ENCODE measurements at places on chromosomes 5 and 9.

GRCh38 chr5:38536968-38537367, 19.5 kb downstream of the LIFR start:
- no peak for DNase-seq

GRCh38 chr5:610744-611730, 1.1 kb upstream of the CEP72 start:
- DNase-seq: no peak

DNA sequence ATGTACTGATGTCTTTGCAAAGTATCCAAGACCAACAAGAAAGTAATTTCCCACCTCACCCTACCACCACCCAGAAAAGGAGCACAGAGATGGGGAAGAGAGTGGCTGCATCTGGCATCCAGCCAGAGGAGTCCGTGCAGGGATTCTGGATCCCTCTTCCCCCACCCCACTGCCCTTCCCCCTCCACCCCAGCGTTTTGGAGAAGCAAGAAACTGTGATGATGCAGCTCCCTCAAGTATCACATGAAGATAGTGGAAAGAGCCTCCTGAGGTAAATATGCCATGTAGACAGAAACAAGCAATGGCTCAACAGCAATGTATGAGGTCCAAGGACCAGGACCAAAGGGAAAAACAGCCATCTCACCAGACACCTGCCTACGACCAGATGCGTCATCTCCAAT, 153.8 kb downstream of the DEPDC1B start:
- DNase-seq: no peak

- no peak for DNase-seq
Measured at GRCh38 chr9:129237164-129237611, 59.1 kb upstream of the IER5L start.

- no peak for DNase-seq
Measured at GRCh38 chr9:90105773-90106172, 501.0 kb downstream of the GADD45G start.

GRCh38 chr5:129041196-129041881, 53.2 kb upstream of the ISOC1 start:
- DNase-seq: no peak

DNA sequence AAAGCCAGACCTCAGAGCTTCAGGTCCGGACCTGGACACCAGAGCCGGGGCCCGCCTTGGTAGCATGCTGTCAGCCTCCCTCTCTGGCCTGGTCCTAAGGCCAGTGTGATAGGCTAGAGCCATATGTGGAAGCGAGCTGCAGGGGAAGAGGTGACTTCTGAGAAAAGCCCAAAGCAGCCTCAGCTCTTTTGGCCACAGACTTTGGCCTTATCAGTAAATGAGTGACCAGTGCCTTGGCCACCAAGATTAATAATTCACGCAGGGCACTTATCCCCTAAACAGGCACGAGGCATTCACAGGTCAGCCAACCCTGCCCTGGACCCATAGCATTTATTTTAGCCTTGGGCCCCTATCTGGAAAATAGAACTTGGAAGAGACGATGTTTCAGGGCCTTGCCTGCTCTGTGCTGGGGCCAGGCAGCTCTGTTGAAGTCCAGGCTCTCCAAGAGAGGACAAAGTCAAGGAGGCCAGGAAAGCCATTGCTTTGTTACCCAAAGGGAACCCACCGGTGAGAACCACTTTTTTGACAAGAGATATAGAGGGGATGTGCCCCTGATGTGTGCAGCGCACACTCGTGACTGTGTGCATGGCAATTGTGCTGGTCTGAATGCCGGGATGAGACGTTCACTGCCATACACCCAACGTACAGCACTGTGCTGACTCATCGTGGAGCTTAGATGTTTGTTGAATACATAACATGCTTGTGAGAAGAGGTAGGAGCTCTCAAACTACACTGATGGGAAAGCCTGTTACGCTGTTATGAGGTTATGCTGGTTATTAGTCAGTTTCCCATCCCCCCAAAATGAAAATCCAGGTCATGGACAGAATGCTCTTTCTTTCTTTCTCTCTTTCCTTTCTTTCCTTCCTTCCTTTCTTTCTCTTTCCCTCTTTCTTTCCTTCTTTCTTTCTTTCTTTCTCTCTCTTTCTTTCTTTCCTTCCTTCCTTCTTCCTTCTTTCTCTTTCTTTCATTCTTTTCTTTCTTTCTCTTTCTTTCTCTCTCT, 5.0 kb upstream of the SLC34A1 start:
- DNase-seq: no peak

- DNase-seq: no peak
Measured at GRCh38 chr5:144198386-144198785, 27.7 kb downstream of the KCTD16 start.

- peak; percentile 82 for DNase-seq
Measured at GRCh38 chr5:139273572-139274289, 19.8 kb upstream of the MATR3 start.

- DNase-seq: no peak
Measured at GRCh38 chr9:26662476-26662875, 230.1 kb downstream of the CAAP1 start.

DNA sequence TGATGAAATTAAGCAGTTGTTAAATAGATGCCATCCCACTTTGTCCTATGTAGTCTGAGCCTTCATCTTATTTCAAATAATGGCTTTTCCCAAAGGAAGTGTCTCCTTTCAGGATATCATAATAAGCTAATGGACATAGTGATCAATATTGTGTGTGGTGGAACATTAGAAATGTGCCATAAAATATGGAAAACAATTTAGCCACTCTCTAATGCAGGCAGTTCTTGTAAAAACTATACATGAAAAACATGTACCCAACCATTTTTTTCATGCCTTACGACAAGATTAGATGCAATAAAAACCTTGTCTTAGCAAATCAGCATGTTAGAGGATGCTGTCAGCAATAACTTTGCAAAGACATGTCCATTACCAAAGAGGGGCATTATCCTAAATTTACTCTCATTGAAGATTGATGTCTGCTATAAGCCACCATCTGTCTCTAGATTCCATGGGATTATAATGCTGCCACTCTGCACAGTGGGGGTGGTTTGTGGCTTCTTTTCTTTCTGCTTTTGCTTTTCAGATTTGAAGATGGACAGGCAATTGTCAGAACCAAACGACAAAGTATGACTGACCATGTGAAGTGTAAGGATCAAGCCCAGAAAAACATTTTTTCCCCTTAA, 724.0 kb upstream of the ZNF608 start:
- DNase-seq: no peak

DNA sequence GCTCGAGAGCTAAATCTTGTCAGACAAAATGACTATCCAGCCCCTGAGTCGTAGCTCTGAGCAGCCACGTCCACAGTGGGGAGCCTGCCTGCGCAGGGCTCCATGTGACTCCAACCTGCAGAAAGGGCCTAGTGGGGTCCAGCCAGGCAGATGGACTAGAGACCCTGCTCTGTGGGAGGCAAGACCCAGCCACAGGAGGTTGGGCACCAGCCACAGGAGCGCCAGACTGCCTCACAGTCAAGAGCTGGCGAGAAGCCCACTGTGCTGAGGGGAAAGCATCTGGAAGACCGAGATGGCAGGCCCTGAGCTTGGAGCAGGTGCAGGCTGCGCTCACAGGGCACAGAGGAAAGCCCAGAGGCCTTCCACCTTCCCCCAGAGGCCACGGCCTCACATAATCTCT, 61.4 kb downstream of the C5orf15 start:
- no peak for DNase-seq

DNA sequence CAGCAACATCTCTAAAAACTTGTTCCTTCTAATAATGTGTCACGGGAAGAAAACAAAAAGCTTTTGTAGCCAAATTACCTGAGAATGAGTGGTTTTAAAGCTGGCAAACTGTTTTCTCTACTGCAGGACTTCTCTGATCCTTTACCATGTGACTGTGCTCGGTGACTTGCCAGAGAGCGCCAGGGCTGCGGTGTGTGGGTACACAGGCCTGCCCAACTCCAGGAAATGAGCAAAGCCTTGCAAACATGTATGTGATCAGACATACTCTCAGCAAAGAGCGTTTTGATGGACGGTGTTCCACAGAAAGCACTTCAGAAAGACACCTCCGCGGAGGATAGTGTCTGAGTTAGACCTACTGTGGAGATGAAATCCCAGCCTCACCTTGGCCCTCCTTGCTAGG, 157.3 kb downstream of the SPOCK1 start:
- no peak for DNase-seq

DNA sequence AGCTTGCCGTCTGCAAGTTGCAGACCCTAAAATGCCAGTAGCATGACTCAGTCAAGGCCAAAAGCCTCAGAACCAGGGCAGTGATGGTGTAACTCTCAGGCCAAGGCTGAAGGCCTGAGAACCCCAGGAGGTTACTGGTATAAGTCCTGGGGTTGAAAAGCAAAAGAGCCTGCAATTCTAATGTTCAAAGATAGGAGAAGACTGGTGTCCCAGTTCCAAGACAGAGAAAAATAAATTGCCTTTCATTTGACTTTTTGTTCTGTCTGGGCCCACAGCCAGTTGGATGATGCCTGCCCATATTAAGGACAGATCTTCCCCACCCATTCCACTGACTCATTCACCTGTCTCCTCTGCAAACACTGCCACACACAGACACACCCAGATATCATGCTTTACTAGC, 673.2 kb downstream of the CDH18 start:
- DNase-seq: no peak

- no peak for DNase-seq
Measured at GRCh38 chr5:56413546-56413945, 180.4 kb upstream of the ANKRD55 start.

GRCh38 chr9:37732952-37733351, 20.7 kb upstream of the TRMT10B start:
- no peak for DNase-seq

- DNase-seq: no peak
Measured at GRCh38 chr9:123834889-123835562, 94.9 kb downstream of the DENND1A start.

DNA sequence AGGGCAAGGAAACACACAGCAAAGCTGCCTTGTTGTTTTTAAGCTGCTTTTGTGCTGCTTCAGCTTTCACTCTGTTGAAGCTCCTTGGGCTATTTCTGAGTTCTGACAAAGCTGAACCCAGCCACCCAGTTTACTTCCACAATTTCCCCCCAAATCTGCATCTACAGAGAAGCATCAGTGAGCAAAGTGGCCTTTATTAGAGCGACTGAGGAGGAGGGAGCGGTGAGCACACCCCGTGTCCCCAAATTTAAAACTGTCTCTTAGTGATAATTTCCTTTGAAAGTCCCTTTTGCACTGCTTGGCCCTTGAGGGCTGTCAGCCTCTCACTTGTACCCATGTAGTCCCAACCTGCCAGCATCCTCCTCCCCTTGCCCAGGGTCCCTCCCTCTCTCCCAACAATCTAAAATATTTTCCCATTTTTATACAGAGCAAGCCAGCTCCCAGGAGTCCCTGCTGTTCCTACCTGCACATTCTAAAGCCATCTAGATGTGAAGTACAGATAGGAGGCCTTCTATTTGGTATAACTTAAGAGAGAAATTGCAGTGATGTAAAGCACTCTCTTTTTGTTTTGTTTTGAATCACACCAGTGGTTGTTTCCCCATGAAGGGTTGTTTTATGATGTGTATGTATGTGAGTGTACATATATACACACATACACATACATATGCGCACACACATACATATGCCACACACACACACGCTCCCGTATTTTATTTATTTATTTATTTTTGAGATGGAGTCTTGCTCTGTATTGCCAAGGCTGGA, 313.5 kb downstream of the TLE4 start:
- DNase-seq: no peak

GRCh38 chr5:133386662-133387061, 225.7 kb downstream of the FSTL4 start:
- no peak for DNase-seq

GRCh38 chr5:165296401-165297130, 1791.1 kb downstream of the MAT2B start:
- DNase-seq: no peak

DNA sequence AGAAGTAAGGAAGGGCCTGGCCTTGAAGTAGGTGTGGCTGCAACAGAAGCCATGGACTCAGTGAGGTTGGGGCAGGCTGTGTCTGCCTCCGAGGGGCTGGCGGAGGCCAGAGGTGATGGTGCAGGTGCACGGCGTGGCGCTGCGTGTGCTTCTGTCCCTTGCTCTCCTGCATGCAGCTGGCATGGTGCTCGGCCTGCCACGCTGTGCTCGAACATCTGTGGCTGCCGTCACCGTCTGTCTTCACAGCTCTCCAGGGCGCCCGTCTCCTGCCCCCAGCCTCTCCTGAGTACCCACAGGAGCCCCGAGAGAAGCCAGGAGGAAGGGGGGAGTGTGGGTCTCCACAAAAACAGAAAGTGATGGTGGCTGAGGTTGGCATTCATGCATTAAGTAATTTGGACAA, 193.7 kb downstream of the CACNA1B start:
- peak; percentile 3 for DNase-seq

GRCh38 chr5:43232943-43233833, 41.2 kb downstream of the NIM1K start:
- DNase-seq: no peak

GRCh38 chr5:78500871-78501270, 140.5 kb downstream of the SCAMP1 start:
- DNase-seq: no peak

DNA sequence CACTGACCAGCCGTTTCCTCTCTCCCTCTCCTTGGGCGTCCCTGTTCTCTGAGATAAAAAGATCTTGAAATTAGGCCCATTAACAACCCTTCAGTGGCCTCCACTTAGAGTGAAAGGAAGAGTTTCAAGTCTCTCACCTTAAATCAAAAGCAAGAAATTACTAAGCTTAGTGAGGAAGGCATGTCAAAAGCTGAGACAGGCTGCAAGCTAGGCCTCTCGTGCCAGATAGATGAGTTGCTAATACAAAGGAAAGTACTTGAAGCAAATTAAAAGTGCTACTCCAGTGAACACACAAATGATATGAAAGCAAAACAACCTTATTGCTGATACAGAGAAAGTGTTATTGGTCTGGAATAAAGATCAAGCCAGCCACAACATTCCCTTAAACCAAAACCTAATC, 331.3 kb upstream of the SEMA6A start:
- DNase-seq: no peak

DNA sequence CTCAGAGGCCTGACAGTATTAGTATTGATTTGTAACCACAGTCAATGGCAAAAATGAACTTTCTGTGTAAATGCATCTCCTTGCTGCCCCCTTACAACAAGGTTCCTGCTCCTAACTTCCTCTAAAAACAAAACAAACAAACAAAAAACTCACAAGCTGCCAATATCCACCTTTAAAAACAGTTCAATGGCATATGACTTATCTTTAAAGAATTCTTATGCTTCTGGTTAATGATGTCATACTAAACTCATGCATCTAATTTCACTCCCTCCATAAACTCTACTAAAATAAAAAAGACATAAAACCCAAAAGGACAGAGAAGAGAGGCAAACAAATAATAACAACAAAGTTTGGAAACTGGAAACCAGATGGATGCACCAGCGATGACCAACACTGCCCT, 9.0 kb upstream of the OR1N1 start:
- DNase-seq: no peak

Data from 8988T (cell line).